ENCODE measurements at places on chromosomes 7 and 10.

DNA sequence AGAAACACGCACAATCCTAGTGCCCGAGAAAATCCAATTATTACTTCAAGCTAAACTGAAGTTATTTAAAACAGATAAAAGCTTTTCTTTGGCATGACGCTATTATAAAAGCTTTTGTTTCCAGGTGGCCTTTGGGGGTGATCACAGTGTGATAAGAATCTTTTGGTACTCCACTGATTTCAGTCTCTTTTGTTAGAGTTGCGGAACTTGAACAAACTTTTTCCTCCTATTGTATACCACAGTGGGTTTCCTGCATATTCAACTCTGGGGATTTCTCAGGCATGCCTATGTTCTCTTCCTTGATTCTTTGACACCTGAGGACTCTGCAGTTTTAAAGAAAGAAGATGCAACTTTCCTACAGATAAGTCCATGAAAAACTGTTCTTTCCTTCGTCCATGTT, 99.7 kb upstream of the PITRM1 start:
- DNase-seq = no peak

DNA sequence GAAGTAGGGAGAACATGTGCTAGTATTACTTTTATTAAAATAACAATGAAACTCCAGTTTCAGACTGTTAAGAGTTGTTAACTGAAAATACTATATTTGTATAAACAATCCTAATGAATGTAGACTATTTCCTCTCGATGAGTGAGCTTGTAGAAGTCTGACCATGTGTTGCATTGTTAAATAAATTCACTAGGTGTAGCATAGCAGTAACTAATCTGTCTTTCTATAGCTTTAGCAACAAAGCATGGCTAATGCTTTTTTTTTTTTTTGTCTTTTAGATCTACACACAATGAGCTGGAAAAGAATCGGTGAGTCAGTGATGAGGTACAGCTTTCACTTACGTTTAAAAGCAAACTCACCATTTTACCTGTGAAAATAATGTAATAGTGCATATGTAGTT, 37.1 kb downstream of the MXI1 start:
- no peak for DNase-seq

DNA sequence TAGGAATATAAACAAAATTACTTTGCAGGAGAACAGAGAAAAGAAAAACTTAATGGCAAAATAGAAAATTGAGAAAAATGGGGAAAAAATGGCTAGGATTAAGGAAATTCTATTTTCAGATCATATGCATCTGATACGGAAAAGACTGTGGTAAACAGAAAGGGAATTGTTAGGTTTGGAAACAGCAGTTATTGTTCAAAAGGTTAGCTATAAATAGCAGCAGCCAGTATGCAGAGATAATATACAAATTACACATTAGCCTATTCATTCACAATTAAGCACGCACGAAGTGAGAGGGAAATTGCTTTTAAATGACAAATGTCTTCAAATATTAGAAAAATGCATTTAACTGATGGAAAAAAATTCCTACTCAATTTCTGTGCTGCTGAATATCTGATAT, 224.1 kb upstream of the FAM3C start:
- DNase-seq = no peak

DNA sequence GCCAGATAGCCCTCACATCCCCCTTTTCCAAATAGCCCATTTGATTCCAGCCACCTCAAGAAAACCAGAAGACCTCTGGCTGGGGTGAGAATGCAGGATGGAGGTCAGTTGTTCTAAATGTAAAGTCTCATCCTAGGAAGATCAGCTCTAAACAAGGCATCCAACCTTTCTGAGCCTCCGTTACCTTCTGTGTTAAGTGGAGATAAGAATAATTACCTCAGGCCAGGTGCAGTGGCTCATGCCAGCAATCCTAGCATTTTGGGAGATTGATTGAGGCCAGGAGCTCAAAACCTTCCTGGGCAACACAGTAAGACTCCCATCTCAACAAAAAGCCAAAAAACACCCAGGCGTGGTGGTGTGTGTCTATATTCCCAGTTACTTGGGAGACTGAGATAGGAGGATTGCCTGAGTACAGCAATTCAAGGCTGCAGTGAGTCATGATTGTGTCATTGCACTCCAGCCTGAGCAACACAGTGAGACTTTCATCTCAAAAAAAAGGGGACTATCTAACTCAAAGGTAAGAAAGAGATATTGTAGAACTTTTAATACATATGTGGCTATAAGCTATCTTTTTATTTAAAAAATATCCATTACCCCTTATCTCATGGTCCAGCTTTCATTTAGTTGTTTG, 43.5 kb downstream of the PRTFDC1 start:
- no peak for DNase-seq

- no peak for DNase-seq
These were observed 89.9 kb downstream of the PHYHIPL start for GRCh38 chr10:59266321-59266720.

DNA sequence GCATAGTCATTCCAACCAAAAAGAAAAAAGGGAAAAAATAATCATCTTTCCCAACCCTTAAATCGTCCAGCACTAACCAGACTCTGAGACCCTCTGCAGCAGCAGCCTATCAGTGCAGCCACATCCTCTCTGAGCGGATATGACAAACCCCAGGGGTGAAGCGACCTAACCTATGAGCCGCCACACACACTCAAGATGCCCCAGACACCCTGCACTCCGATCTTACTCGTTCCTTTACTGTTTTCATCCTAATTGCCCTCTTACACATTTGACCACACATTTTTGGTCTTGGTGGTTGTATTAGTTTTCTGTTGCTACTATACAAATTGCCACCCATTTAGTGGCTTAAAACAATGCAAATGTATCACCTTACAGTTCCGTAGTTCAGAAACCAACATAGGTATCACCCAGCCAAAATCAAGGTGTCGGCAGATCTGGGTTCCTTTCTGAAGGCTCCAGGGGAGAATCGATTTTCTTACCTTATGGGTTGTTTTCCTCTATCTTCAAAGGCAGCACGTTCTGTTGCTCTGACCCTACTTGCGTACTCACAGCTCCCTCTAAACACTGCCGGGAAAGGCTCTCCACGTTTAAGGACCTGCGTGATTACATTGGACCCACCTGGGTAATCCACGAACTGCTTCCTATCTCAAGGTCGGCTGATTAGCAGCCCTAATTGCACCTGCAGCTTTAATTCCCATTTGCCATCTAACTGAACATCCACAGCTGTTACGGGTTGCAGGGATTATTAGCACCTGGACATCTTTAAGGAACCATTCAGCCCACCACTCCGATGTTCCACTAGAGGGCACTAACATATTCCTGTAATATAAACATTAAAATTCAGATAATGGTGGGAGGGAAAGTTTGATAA, 37.3 kb upstream of the PRSS1 start:
- no peak for DNase-seq

GRCh38 chr10:3051692-3052091, 15.7 kb upstream of the PFKP start:
- DNase-seq = no peak

- peak; percentile 53 for DNase-seq
These were observed 70.1 kb downstream of the CDK14 start for GRCh38 chr7:90666186-90666585.

- no peak for DNase-seq
These were observed 187.7 kb downstream of the MTERF1 start for GRCh38 chr7:91692800-91693199.

DNA sequence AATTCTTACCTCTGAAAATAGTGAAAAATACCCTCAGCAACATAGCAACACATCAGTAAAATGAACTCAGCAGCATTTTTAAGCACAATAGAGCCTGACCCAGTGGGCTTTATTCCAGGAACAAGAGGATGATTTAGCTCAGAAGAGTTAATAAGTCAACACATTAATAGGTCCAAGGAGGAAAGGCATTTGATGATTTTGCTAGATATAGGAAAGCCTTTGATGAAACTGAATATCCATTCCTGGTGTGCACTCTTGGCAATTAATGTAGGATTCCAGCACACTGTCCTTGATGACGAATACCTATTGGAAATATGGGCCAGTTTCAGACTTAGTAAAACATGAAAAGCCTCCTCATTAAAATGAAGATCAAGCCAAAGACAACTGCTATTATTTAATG, 42.5 kb downstream of the RASGEF1A start:
- DNase-seq = no peak

DNA sequence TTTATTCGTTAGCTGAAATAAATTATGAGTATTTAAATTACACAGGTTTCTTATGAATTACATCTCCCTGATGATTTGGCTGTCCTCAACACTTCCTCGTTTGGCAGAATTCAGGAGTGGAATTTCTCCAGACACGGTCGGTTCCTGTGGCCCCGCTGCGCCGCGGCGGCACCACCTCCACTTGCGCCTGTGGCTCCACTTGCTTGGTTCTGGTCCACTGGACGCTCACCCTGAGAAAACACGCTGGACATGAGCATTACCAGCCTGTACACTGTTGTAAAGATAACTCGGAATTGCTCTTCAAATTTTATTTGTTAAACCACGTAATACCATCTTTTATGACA, 85.3 kb downstream of the ZNF33B start:
- DNase-seq = no peak

- no peak for DNase-seq
These were observed 121.6 kb downstream of the THSD7A start for GRCh38 chr7:11710377-11710776.

DNA sequence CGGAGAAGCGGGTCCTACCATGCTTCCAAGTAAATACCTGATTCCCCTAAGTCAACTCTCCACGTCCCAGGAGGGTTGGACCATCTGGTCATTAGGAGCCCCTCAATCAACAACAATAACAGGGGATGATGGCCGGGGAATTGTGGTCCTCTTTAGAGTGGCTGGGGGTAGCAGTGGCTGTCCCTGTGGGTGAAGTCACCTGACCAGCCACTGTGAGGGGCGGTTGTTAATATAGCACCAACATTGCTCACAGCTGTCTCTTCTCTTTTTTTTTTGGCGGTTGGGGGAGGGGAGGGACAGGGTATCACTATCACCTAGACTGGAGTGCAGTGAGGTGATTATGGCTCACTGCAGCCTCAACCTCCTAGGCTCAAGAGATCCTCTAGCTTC, 67.9 kb downstream of the SPDYE5 start:
- DNase-seq = no peak

DNA sequence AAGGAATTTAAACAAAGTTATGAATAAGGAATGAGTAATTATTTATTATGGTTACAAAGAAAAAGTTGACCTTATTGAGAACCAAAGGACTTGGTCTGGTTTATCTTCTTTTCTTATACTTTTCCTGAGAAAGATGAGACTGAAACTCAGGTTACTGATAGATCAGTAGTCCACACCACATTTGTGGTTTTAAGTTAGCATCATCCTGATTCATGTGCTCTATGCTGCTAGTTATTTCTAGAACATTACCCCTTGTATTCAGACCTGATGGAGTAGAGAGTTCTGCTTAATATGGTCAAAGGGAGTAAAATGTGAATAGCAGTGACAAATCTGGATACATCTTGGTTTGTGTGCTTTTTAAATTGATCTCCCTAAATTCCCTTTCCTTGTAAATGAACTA, 63.8 kb downstream of the FOXP2 start:
- DNase-seq = no peak

DNA sequence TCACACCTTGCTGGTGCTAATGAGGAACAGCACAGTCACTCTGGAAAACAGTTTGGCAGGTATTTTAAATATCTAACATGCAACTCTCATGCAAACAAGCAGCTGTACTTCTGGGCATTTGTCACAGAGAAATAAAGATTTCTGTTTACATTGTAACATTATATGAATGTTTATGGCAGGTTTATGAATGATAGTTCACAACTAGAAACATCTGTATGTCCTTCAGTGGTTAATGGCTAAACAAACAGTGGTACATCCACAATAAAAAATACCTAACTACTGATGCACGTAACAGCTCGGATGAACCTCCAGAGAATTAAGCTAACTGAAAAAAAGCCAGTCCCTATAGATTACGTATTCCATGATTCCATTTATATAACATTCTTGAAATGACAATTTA, 109.6 kb downstream of the GPR37 start:
- DNase-seq = no peak

GRCh38 chr10:86048973-86049372, 317.6 kb downstream of the GRID1 start:
- no peak for DNase-seq

- no peak for DNase-seq
These were observed 34.0 kb upstream of the SFTPD start for GRCh38 chr10:79982861-79983260.

DNA sequence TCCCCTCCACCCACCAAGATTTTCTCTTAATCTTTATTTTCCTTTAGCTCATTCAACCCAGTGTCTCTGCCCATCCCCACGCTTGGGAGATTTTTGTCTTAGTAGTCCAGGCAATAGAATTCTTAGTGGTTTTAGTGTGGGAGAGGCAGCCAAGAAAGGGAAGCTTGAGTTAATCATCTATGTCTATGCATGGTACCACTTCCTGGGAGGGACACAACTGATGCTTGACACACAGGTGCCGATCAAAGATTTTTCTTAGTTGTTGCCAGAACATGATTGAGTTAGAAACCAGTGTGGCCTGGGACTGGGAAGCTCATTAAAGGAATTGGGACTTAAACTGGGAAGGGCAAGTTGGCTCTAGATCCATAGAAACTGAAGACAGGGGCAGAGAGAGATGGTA, 3.1 kb downstream of the STRA8 start:
- DNase-seq = no peak

GRCh38 chr7:77600952-77601351, 63.9 kb downstream of the PTPN12 start:
- no peak for DNase-seq

GRCh38 chr10:118034791-118035261, 11.9 kb downstream of the RAB11FIP2 start:
- DNase-seq = peak; percentile 35

DNA sequence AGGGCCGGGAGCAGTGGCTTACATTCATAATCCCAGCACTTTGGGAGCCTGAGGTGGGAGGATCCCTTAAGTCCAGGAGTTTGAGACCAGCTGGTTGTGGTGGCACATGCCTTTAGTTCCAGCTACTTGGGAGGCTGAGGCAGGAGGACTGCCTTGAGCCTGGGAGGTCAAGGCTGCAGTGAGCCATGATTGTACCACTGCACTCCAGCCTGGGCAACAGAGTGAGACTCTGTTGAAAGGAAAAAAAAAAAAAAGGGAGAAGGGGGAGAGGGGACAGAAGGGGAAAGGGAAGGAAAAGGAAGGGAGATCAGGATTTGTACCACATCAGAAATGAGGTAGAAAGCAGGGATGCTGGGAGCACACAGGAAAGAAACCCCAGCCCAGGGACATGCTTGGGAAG, 38.7 kb upstream of the SVOPL start:
- no peak for DNase-seq

DNA sequence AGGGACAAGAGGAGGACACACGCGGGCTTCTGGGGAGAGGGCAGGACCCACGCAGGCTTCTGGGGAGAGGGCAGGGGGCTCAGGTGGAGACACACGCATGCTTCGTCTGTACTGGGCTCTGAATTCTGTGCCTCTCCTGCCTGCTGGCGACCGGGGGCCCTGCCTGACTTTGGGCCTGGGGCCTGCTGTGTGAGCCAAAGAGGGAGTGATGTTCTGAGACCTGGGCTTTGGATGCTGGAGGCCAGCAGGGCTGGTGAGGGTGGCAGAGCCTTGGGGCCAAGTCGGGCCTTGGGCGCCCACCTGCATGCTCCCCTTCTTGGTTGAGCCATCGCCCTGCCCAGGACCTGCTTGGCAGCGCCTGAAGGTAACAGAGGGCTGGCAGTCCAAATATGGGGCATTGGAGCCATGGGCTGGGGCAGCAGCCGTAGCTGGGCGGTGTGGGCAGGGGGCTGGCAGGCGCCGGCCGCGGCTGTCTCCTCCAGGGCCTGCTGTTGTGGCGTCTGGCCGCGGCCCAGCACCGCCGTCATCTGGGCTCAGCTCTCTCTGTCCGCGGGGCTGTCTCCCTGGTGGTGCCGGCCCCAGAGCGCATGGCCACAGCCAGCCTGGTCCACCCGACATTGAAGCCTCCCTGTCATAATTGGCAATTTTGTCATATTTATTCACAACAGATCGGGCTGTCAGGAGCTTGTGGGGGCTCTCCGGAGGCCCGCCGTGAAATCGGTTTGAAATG, 78.9 kb downstream of the UNCX start:
- DNase-seq = no peak
